Esophagus squamous epithelium (tissue), 5 donors: ENCODE measurements at places on chromosomes 13 and 19.

DNA sequence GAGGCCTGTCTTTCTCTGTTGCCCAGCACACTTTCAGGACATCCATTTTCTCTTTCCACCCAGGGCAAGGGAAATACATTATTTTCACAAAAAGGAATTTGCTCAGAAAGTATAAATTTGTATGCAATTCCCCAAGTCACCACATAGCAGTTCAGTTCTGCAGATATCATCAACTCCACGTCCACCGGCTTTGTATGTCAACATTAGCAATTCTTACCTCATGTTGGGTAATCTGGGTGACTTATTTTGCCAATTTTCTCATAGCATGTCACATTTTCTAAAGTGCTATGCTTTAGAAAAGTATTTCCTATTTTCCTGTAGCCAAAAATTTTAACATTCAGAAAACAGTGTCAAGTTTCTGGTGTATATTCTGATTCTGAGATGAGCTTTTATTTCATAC is 501.8 kb downstream of the EFNB2 start:
- no peak for DNase-seq

- DNase-seq = no peak
Observed at GRCh38 chr13:99385161-99385560, 78.0 kb upstream of the GPR183 start.

- DNase-seq = no peak
Observed at GRCh38 chr19:48490981-48491792, 20.4 kb downstream of the LMTK3 start.

- DNase-seq = no peak
Observed at GRCh38 chr13:46858776-46859175, 38.1 kb downstream of the HTR2A start.

DNA sequence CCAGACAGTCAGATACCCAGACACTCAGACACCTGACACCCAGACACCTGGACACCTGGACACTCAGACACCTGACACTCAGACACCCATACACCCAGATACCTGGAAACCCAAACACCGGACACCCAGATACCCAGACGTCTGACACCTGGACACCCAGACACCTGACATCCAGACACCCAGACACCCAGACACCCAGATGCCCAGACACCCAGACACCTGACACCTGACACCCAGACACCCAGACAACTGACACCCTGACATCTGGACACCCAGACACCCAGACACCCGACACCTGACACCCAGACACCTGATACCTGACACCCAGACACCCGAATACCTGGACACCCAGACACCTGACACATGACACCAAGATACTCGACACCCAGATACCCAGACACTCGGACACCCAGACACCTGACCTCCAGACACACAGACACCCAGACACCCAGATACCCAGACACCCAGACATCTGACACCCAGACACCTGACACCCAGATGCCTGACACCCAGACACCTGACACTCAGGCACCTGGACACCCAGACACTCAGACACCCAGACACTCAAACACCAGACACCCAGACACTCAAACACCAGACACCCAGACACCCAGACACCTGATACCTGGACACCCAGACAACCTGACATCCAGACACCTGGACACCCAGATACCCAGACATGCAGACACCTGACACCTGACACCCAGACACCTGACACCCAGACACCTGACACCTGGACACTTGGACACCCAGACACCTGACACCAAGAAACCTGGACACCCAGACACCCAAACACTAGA is 19.1 kb downstream of the C19orf12 start:
- DNase-seq = no peak
